Cardiac muscle cell (in vitro differentiated cells and primary cell): ENCODE measurements at places on chromosomes 1 and 21. TPM values are rescaled to one million over a fixed set of nuclear protein-coding genes. Genes with fewer than 3 reads are reported as not detected.

SAMD11 gene
- 90.7 and 146 TPM in 2 replicates for total RNA-seq

FAM229A gene
- 8.6 and 12.0 TPM in 2 replicates for total RNA-seq

PRKAA2 gene
- 7.1 and 15.0 TPM in 2 replicates for total RNA-seq

FYB2 gene
- total RNA-seq, result 0.14 and 0.48 TPM in 2 replicates

DNA sequence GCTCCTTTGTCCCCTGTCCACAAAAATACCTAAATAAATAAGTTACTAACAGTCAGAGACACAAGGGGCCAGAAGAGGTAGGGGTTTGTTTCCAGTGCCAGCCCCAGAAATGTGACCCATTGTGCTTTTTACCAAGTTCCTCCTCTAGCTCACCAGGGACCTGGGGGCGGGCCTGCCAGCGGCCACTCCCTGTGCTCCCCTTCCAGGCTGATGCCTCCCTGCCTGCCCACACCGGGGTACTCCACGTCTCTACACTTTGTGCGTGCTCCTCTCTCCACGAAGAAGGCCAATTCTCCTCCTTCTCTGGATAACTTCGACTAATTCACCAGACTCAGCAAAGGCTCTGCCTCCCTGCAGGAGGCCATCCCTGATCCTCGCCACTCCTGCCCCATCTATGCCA lies 72.1 kb downstream of the BCAR3 start:
- no peaks in the 10 kb centered on the region for H3K4me1 ChIP-seq
- H3K27me3 ChIP-seq, result peaks cover 56% of the 10 kb centered on the region
- H3K27ac ChIP-seq, result no peak overlapping the region
- H3K36me3 ChIP-seq, result no peaks in the 10 kb centered on the region

DNA sequence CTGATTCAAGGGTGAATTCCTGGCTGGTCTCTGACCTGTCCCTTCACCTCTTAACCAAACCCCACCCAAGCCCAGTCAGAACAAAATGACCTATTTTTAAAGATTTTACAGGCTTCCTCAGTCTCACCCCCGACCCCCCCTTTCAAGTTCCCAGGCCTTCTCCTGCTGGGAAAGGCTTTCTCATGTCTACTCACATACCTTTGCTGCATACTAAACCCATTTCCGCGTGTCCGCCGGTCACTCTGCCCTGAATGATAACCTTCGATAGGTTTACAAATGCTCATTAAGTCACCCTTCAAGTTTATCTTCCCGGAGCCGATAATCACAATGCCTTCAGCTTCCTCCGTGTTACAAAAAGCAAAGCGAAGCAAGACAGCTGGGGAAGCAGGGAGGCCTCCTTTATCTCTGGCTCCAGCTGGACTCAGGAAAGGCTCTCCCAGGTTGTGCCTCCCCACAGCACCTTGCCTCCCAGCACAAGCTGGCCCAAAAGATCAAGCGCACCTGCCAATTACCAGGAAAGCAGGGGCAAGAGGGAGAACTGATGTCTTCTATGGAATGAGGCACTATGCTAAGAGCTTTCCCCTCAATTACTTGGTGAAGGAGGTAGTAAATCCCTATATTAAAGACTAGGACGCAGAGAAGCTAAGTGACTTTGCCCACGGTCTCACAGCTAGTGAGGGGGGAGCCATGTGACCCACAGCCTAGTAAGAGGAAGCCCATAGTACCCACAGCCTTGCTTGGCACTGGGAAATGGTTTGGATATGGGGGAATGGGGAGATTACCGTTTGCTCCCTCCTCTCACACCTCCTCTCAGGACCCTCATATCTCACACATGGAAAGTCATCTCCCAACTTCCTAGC lies 15.9 kb downstream of the SMIM12 start:
- no peak for DNase-seq
- H3K36me3 ChIP-seq, result no peaks in the 10 kb centered on the region
- H3K27me3 ChIP-seq, result no peaks in the 10 kb centered on the region
- H3K4me3 ChIP-seq, result no peak overlapping the region
- peaks cover 24% of the 10 kb centered on the region for H3K4me1 ChIP-seq
- H3K27ac ChIP-seq, result peak overlapping the region; percentile 67
